Tibial artery (tissue), 4 donors: ENCODE measurements at places on chromosomes 11 and 22.

GRCh38 chr11:45457649-45458048, 171.5 kb upstream of the SYT13 start:
- no peak for DNase-seq

- DNase-seq = no peak
These were observed 56.3 kb upstream of the ATXN10 start for GRCh38 chr22:45615364-45615763.

DNA sequence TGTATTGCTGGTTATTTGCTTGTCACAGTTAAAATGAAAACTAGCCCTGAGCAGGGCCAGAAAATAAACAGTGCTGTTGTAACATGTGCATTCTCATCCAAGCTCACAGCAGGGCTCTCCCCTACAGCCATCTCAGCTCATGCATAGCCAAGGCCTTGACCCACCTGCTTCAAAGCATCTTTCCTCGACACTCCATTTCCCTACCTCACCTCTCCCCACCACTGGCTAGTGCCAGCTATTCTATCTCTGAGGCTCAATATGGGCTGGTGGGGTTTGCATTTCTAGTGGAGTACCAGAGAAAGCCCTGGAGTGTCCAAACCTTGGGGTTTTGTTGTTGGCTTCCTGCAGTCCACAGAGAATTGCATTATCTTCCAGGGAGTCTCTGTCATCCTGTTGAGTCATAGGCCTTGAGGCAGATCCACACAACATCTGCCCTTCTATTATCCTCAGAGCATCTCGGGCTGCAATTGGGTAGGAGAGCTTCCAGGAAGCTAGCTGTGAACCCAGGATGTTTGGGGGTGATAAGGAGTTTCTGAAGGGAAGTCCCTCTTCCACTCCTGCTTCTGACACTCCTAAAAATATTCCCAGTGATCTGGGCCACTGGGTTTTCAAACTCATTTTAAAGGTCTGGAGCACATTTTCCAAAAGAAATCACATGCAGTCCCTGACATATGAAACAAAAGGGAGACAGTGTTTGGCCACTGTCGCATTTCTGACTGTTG, 36.1 kb upstream of the AMOTL1 start:
- DNase-seq = no peak

DNA sequence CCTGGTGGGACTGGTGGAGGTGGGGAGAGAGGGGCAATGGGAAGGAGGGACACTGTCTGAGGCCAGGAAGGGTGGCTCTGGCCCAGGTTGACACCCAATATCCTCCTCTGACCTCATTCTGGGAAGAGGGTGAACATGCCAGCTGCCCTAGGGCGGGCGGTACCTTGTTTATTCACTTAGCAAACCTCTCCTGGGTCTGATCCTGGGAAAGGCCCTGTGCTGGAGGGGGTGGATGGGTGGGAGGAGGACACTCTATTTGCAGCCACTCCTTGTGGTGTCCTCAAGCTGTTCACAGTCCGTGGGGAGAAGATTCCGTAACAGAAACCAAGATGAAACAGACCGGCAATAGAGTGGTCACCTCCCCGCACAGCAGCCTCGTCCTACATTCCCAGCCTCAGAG, 49.7 kb upstream of the EIF3D start:
- no peak for DNase-seq

- DNase-seq = no peak
These were observed 117.9 kb downstream of the ATG16L2 start for GRCh38 chr11:72932132-72932570.

- DNase-seq = no peak
These were observed 5.9 kb upstream of the PACSIN3 start for GRCh38 chr11:47192111-47192510.

DNA sequence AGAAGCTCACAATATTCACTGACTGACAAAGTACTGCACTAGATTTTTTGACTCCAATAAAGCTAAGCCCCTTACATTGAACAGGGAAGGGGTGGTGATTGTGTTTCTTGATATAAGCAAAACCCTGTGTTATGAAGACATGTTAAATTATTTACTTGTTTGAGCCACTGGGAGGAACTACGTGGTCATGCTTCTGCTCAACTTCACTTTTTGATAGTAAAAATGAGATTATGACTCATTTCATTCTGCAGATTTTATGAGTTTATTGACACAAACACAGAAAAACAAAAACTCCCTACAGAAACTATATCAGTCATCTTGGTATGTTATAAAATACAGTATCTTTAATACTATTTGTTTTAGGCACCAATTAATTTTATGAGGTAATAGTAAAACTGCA, 124.7 kb downstream of the CADM1 start:
- no peak for DNase-seq

GRCh38 chr22:45579306-45579705, 76.6 kb downstream of the FBLN1 start:
- no peak for DNase-seq

- no peak for DNase-seq
These were observed 143.2 kb downstream of the ARHGAP42 start for GRCh38 chr11:100830274-100830673.

DNA sequence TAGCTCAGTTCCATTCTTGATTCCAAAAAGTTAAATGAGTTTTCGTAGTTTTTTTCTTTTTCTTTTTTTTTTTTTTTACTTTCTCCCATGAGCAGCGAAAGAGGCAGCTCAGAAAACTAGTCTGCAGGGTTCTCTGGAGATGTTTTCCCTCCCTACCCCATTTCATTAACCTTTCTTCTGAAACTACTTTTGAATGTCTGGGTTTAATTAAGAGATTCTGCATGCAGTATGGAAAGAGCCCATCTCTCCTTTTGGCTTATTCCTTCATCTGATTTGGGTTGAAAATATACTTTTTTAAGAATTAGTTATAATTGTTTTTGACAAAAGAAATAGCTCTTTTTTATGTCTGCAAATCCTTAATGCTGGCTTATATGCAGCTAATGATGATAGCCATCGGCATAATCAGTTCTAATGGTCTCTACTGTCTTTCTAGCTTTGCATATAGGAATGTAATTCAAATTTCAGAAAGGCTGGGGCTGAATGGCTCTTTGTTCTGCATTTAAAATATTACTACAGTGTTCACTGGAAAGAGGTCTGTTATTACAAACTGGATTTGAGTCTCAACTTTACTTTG, 265.3 kb downstream of the FAT3 start:
- no peak for DNase-seq

DNA sequence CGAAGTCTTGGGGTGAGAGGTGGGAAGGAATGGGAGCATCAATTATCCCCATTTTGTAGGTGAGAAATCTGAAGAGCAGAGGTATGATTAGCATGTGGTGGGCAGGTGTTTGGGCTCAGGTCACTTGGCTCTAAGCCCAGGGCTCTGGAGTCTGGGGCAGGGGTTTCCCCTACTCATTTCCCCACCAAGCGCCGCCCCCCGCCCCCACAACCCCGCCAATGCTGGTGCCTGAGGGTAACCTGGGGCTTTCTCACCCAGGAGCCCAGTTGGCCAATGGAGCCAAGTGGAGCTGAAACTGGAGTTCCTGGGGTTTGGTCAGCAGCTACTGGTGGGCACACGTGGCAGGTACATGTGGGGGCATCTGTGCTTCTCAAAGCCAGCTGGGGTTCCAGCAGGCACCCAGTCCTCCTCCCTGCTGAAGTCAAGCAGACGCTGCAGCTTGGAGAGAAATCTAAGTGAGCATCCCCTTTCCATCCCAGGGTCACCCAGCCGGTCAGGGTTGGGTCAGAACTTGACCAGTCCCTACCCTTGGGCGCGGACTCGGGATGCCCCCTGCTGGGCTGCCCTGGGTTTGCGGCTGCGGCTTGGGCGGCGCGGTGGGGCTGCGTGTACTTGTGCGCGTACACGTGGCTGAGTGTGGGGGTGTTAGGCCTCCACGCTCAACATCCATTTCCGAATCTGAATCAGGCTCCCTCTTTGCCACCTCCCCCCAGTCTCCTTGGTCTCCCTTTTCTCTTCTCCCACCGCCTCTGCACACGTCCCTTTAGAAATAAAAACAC, 1.7 kb upstream of the CHRM1 start:
- DNase-seq = no peak

DNA sequence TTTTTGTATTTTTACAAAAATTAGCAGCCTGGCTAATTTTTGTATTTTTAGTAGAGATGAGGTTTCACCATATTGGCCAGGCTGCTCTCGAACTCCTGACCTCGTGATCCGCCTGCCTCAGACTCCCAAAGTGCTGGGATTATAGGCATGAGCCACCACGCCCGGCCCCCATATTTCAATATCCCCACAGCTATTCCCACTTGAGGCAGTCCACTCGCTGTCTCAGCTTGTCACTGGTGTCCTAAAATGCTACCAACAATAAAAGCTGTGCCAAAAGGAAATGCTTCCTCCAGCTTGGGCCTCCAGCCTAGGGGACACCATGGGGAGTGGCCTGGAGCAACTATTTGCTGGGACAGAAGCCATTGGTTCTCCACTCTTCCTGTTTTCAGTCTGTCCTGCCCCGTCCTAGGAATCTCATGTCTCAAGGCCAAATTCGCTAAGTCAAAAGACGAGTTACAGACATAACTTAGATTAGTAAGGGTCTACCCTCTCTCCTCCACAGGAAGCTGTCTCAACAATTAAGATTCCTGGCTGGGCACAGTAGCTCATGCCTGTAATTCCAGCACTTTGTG, 7.3 kb upstream of the SPINDOC start:
- peak; percentile 78 for DNase-seq

DNA sequence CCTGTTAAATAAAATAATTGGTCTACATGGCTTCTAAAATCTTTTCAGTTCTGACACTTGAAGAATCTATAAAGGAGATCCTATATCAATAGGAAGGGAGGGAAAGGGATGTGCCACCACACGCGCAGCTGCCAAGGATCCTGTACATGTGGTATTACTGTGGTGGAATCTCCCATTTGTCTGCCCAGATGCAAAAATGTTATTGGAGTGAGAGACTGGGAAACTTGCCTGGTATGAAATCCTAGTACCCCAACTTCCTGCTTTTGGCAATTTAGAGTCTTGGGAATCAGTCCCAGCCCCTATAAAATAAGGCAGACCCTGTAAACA, 81.9 kb upstream of the PICALM start:
- no peak for DNase-seq

- DNase-seq = no peak
These were observed 109.8 kb upstream of the SERPIND1 start for GRCh38 chr22:20663941-20664593.

DNA sequence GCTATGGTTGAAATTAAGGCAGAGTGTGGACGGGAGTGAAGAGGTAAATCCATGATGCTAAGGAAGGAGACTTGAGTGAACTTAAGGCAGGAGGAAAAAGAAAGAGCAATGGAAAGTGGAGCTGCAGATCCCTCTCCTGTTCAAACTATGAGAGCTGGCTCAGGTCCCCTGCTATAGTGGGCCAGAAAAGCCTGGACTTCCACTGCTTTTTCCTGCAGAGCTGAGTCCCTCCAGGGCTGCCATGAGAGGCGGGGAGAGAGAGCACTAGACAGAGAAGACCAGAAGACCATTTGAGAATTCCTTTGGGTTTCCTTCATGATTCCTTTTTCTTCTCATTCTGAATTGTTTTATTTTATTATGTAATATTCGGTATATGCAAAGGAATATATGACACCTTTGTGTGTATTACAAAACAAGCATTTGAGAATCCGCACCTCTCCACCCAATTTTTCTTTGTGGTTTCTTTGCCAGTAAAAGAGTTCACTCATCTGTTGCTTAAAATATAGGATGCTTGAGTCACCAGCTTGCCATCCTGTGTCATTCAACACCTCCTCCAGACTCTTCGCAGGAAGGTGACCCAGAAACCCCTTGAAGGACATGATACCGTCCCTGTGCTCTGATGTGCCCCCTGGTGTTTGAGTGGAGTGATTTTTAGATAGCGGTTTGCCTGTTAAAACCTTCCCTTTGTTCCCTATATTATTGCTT, 24.4 kb downstream of the SREBF2 start:
- no peak for DNase-seq

DNA sequence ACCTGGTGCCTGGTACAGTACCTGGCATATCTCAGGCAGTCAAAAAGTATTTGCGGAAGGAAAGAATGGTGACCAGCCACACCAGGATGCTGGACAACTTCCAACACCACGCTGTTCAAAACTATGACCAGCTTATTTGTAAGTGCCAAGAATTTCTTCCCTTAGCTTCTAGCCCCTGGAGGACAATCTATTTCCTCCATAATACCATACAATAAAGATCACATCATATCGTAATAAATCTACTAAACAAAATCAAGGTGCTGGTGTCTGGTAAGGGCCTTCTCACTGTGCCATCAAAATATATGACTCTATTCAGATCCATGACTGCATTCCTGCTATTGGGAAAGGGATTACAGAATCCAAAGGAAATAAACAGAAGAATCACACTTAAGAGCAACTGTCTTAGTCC, 51.5 kb downstream of the ALG9 start:
- no peak for DNase-seq

DNA sequence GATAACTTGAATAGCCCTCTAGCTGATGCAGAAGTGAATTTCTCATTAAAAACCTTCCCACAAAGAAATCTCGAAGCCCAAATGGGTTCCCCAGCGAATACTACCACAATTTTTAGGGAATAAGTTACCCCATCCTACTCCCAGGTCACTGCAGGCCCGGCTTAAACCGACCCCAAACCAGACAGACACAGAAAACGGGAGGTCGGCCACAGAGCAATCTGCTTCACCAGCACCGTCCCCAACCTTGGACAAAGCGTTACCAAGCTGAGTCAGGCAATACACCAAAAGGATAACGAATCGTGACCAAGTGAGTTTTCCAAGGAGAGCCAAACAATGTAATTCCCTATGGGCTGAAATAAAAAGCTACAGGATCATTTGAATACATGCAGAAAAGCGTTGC, 575 bp upstream of the MOV10L1 start:
- DNase-seq = no peak

DNA sequence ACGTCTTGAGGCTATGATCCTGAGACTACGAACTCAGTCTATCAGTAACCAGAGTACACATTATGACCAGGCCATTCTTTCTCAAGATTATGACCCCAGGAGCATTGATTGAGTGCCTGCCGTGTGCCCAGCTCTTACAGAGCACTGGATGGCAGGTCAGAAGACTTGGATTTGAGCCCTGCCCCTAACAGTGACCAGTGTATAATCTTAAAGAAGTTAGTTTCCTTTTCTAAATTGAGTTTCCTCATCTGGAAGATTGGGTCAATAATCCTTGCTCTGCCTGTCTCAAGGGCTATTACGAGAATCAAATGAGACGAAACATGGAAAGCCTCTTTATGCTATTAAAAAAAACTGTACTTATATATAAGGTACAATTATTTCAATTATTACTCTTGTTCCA, 38.2 kb downstream of the SLCO2B1 start:
- DNase-seq = no peak

GRCh38 chr22:29478326-29479276, 1.4 kb upstream of the NEFH start:
- DNase-seq = no peak

DNA sequence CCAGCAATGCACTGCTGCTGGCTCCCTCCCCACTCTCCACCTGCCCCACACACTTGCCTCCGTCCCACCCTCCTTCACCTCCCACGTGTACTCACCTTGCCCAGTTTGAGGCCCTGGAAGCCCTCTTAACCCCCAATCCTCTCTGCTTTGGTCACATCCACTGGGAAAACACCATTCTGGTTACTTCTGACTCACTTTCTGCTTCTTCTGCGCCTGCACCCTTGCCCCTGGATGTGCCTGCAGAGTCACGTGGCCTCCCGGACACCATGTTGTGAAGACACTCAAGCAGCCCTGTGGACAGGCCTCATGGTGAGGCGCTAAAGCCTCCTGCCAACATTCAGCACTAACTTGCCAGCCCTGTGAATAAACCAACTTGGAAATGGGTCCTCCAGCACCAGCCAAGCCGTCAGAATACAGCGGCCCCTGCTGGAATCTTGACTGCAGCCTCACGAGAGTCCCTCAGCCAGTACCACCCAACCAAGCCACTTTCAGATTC, 2.6 kb upstream of the NAALADL1 start:
- DNase-seq = no peak

GRCh38 chr11:69707176-69707575, 3.4 kb upstream of the FGF19 start:
- DNase-seq = no peak

- DNase-seq = no peak
These were observed 14.6 kb upstream of the ZNF143 start for GRCh38 chr11:9446230-9446629.
